Effector memory CD4-positive, alpha-beta T cell (primary cell): ENCODE measurements at places on chromosomes 12 and 14.

GRCh38 chr14:85040046-85040685 lies 489.8 kb upstream of the FLRT2 start:
- DNase-seq = no peak

DNA sequence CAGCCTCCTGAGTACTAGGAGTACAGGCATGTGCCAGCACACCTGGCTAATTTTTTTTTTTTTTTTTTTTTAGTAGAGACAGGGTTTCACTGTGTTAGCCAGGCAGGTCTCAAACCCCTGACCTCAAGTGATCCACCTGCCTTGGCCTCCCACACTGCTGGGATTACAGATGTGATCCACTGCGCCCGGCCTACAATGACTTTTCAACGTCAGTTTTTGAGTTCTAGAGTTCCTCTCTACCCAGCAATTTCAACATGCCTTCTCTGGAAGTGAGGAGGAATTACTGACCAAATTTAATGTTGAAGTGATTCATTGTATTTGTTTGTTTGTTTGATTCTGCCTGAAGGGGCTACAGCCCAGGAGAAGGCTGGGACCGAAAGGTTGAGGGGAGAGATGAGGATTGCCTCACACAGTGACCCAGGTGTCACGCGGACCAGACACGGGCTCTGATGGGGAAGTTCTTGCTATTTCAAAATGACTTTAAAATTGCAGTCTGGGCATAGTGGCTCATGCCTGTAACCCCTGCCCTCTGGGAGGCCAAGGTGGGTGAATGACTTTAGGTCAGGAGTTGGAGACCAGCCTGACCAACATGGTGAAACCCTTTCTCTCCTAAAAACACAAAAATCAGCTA lies 8.6 kb upstream of the DENR start:
- no peak for DNase-seq

DNA sequence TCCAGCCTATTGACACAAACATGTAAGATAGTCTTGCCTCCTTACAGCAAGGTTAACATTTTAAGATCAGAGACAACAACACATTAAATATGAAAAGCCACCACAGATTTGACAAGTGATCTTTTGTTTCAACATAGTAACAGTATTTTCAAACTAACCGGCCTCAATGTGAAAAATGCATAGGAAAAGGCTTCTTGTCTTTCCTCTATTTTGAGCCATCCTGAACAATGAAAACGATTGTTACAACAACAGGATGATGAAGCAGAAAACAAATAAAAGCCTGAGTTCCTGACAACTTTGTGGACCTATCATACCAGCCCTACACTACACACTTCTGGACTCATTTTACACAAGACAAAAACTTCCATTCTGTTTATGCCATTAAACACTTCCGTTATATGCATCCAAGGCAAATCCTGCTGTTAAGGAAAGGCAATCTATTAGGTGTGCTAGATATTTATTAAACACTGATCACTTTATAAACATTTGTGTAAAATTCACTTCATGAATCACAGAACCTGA lies 37.3 kb downstream of the BAZ1A start:
- DNase-seq = no peak

DNA sequence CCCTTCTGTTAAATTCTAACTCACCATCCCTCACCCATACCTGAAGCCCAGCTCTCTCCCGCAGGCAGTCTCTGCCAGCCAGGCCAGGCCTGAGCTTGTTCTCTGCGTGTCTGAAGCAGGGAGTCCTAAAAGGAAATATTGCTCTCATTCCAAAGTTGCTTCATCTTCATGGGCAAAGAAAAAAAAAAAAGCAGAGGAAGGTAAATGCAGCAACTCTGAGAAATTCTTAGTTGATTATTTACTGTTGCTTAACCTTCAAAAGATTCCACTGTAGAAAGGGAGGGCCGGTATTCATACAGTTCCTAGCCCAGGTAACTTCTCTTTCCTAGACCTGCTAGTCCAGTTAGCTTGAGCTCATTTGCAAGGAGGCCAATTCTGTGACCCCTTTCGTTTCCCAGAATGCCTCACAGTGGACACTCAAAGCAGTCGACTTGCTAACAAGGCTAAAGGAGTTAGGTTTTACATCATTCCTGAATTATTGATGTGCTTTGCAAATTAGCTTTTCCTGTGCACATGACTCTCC lies 193.5 kb upstream of the EEA1 start:
- DNase-seq = no peak

- DNase-seq = no peak
These were observed 42.9 kb downstream of the TRIP11 start for GRCh38 chr14:91996948-91997371.

DNA sequence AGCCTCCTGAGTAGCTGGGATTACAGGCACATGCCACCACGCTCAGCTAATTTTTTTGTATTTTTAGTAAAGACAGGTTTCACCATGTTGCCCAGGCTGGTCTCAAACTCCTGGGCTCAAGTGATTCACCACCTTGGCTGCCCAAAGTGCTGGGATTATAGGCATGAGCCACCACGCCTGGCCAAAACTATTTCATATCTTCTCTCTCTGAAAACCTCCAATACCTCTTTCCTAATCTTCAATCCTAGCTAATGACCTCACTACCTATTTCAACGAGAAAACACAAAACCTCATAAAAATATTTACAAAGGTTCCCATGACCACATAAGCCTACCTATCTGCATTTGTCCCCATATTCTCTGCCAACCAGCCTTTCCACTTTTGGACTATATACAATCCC lies 32.3 kb upstream of the ANKS1B start:
- no peak for DNase-seq

GRCh38 chr14:33756833-33757232 lies 194.0 kb downstream of the EGLN3 start:
- DNase-seq = no peak

DNA sequence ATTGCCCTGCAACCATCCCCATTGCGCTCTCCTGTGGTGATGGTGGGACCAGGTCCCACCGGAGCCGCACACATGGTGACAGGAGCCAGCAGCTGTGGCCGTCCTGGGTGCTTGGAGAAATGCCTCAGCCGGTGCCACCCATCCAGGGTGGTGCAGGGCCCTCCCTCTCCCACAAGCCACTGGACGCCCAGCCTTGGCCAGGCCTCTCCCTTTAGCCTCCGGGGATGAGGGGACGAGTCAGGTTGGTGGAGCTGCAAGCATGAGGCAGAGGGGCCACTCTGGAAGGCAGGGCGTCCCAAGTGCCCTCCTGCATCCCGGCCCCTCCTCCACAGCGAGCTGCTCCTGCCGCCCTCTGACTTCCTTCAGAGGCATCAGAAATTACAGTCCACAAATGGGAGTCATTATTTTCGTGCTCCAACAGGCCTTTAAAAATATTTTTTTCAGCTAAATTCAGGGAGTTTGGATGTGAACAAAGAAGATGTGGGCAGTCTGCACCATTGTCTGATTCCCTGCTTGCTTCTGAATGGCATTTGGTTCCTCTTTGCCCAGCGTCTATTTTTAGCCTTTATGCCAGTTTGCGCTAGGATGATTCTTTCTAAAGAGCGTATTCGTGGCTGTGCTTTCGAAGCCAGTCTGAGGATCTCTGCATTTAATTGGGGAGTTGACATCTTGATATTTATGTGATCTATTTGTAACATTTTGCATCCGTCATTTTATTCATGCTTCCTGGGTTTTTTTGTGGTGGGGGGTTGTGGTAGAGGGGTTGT lies 189.4 kb downstream of the ADGRD1 start:
- DNase-seq = no peak

- DNase-seq = no peak
These were observed 1.5 kb downstream of the DIO3 start for GRCh38 chr14:101562659-101563351.

- DNase-seq = no peak
These were observed 13.0 kb upstream of the LBHD2 start for GRCh38 chr14:103070971-103071542.

DNA sequence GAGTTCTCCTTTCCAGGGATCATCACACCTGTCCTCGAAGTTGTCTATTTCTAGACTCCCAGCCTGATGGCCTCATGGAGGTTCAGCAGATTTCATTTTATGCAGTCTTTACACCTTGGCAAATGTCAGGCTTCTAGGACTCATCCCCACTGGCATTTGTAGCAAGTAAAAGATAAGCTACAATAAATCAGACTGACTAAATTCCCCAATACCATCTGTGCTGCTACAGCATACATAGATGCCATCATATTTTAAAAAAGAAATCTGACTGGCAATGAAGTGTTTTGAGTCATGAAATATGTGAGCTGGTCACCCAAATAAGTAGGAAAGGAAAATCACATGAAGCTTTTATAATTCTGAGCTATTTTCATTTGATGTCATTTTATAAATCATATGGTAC lies 55.3 kb downstream of the KCNC2 start:
- no peak for DNase-seq

GRCh38 chr12:25789541-25789944 lies 168.9 kb upstream of the RASSF8 start:
- no peak for DNase-seq

GRCh38 chr14:50260072-50260471 lies 28.7 kb upstream of the SOS2 start:
- DNase-seq = no peak

DNA sequence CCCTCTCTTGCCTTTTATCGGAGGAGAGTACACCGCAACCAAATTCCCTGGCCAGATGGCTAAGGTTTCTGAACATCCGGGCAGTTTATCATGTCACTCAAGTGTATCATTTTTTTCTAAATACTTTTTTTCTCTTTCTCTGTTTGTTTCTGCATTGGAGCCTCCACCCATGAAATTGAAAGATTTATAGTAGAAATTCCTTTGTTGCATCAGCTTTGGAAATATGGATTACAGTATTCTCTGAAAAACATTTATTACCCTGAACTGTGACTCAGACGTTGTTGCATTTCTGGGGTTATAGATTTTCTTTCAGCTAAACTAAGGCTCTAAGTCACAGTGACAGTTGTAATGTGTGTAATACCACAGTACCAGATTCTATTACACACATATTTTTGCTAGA lies 187.0 kb downstream of the SPTSSA start:
- no peak for DNase-seq

DNA sequence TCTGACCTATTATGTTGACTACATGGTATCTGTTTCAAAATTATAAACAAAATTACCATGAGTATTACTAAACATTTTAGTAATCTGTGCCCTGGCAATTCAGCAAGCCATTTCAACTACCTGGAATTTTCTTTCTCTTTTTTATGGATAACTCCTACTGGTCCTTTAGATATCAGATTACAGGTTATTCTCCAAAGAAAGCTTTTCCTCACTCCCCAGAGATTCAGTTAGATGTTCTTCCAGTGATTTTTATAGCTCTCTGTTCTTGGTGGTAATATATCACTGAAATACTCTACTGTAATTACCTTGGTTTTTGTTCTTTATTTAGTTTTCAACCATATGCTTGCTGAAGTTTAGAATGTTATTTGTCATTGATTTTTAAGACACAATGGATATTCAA lies 930.2 kb upstream of the FOXG1 start:
- DNase-seq = no peak

GRCh38 chr14:94850309-94851211 lies 80.6 kb upstream of the GSC start:
- DNase-seq = no peak

GRCh38 chr14:22776215-22776614 lies 9.7 kb downstream of the OXA1L start:
- no peak for DNase-seq

DNA sequence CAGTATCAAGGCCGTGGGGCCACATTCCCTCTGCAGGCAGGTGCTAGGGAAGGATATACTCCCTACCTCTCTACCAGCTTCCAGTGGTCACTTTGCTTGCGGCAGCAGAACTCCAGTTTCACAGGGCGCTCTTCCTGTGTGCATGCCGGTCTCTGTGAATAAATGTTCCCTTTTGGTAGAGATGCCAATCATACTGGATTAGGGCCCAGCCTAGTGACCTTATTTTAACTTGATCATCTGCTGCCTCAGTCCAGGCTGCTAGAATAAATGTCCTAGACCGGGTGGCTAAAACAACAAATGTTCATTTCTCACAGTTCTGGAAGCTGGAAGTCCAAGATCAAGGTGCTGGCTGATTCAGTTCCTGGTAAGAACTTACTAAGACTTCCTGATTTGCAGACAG lies 198.8 kb upstream of the TMEM132C start:
- no peak for DNase-seq

GRCh38 chr12:120229071-120229486 lies 28.2 kb upstream of the RPLP0 start:
- no peak for DNase-seq

DNA sequence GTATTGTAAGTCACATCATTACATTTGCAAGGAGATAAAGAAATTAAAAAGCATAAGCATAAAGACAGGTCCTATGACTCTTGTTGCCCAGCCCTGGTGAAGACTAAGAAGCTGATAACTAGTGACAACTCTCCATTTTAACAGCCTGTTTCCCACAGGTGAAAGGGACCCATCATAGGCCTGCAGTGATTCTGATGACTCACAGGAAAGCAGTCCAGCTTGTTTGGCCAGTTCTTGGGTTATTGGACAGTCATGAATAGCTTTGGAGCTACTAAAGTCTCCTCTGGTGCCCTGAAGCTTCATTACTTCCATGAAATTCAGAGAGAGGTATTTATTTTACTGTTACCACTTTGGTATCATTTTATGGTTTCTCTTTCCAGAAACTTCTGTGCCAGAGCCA lies 55.5 kb upstream of the DYRK2 start:
- no peak for DNase-seq

DNA sequence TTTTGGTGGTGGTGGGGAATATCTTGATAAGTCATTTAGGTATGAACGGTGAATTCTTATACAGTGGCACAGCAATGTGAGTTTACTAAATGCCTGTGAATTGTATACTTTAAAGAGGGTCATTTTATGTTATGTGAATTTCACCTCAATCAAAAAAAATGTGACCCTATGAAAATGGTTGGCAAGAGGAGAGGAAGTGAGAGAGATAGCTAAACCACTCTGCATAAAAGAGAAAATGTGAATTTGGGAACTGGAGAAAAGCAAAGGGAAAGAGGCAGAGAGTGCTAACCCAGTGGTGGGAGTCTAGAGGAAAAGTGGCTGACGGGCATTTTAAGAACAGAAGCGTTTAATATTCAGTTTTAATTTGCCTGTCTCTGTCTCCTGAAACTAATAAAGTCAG lies 93.8 kb downstream of the SLC38A6 start:
- no peak for DNase-seq

GRCh38 chr14:65432361-65432948 lies 19.9 kb downstream of the FUT8 start:
- DNase-seq = no peak

GRCh38 chr12:132139912-132140311 lies 4.2 kb downstream of the DDX51 start:
- no peak for DNase-seq

DNA sequence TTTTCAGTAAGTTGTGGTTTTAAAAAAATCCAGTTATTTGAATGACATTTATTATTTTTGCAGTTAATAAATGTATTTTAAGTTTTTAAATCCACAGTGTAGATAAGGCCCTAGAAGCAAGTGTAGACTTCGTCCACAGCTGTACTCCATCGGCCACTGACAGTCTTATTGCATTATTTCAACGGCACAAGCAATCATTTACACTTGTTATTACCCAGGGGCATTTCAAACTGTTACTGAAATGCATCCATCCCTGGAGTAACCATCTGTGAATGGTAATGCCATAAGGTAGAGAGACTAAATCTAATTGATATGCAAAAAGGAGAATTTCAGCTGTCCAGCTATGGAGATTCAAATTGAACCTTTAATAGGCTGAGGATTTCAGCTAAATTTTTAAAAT lies 48.4 kb downstream of the BICD1 start:
- no peak for DNase-seq

GRCh38 chr14:92997343-92998061 lies 74.6 kb downstream of the CHGA start:
- DNase-seq = no peak

- no peak for DNase-seq
These were observed 190.6 kb downstream of the TMX1 start for GRCh38 chr14:51430633-51431032.
